Renal cortex interstitium (tissue), 15 donors: ENCODE measurements at places on chromosomes 11 and 22. TPM values are rescaled to one million over a fixed set of nuclear protein-coding genes. Genes with fewer than 3 reads are reported as not detected.

RAC2 gene
- polyA plus RNA-seq, result 6.7 TPM

KRTAP5-9 gene
- polyA plus RNA-seq, result 0.30 TPM

GRM5 gene
- polyA plus RNA-seq, result 0.12 TPM

GUCY1A2 gene
- polyA plus RNA-seq, result 2.2 TPM

ELMOD1 gene
- polyA plus RNA-seq, result 0.16 TPM

UBQLN3 gene
- polyA plus RNA-seq, result not detected

PATE4 gene
- 0.08 TPM for polyA plus RNA-seq
